ENCODE measurements at places on chromosomes 6 and 20.

- DNase-seq, result no peak
These were observed 88.4 kb downstream of the SULF2 start for GRCh38 chr20:47696856-47697255.

GRCh38 chr6:71082033-71082650 is 125.3 kb upstream of the B3GAT2 start:
- DNase-seq, result no peak

- DNase-seq, result no peak
These were observed 126.0 kb downstream of the MOXD1 start for GRCh38 chr6:132275066-132275970.

GRCh38 chr6:40956936-40957335 is 82.1 kb downstream of the UNC5CL start:
- DNase-seq, result no peak

DNA sequence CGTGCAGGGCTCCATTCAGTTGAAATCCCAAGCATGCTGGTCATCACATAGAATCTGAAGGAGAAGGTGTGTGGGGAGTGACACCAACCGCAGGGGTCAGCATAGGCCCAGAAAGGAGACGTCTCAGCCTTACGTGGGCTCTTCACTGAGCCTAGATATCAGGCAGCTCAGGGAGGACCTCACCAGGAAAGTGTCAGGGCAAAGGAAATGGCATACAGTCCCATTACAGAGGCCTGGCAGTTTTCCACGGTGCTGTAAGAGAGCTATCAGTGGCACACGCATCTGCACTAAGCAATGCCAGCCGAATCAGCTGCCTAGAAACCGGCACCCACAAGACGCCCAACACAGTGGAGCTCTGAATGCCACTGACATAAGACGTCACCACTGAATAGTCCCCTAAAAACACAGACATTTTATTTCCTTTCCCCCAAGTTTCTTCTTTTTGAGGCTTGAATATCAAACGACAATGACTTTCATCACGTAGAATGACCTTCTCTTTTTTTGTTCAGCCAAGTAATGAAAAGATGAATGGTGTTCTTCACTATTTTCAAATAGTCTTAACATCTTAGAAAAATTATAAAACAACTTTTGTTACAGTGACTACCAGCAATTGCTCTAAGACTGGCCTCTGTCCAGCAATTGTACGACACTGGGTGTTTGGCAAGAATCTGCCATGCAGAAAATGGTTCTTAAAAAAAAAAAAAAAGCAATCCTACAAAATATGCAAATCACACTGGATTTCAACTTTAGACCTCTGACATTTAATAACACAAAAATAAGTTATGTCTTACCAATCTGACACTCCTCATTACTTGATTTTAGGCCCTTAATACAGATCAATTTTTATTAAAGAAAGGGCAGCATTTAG is 88.9 kb upstream of the FOXQ1 start:
- no peak for DNase-seq

DNA sequence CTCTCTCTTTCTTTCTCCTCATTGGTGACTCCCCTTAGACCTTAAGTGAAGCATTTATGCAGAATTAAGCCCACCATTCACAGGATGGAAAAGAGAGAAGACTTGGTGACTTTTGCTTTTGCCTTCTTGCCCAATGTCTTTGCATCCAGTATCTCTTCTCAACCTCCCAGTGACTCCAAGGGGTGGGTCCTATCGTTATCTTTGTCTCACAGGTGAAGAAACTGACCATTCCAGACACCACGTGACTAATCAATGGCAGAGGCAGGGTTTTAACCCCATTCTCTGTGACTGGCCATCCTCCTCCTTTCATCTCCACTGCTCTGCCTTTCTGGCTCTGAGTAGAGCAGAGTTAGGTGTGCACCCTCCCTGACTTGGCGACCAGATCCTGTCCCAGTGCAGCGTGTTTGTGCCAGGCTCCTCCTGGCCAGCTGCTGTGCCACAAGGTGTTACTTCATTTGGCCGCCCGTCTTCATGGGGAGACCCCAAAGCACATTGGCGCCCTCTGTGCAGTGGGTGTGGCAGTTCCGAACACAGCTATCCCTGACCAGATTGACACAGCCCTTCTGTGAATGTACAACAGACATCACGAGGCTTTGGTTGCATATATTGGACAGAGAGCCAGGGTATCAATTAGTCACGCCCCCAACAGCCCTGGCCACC is 501.3 kb downstream of the CD83 start:
- DNase-seq, result no peak

GRCh38 chr20:43570496-43570895 is 11.7 kb downstream of the SGK2 start:
- DNase-seq, result no peak

DNA sequence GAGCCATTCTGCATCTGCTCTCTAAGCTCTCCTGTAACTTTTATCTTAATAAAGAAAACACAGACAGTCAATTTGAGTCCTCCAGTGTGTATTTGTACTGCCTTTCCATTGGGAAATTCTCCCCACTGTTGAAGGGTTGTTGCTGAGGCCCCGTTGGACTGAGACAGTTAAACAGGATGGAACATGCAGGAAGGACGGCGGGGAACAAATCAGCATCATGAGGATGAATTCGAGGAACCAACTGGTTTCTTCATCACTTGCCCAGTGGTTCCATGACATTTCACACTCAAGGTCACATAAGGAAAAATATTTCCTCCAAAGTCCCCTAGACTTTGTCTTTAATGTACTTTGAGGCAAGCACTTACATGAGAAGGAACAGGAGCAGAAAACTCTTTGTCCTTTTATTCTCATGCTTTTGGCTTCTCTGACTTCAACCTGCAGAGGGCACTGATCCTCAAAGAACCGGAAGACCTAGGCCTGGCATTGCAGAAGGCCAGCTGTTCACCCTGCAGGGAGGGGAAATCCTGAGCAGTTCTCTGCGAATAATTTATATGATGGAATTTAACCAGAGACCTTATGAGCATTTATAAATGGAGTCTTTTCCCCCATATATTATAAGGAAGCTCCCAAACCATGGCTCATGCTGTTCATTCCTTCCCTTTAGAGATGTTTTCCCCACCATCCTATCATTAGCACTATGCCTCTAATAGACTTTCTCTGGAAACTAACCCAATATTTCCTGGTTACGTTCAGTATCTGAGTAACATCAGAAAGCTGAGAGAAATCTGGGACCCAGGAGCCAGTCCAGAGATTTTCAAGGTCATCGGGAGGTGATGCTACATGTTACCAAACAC is 55.2 kb upstream of the ADGRF1 start:
- DNase-seq, result no peak

- no peak for DNase-seq
These were observed 14.3 kb upstream of the RBM39 start for GRCh38 chr20:35756404-35756803.

- no peak for DNase-seq
These were observed 76.6 kb upstream of the PTPRK start for GRCh38 chr6:128597004-128597403.

DNA sequence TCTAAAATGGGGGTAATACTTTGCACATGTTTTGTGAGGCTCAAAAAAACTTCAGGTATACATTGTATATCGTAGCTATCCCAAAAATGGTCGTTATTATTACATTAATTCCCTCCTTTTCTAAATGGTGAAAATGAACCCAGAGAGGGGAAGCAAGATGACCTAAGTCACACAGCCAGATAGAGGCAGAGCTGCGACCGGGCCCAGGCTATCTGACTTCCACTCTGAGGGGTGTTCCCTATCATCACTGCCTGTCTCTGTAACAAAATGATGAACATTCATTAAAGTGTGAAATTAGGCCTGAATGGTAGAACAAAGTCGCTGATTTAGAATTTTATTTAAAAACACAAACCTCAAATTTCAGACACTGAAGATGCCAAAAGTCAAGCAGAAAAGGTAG is 29.1 kb upstream of the RIMS4 start:
- no peak for DNase-seq

- no peak for DNase-seq
These were observed 70.4 kb upstream of the VGLL2 start for GRCh38 chr6:117194978-117195377.

DNA sequence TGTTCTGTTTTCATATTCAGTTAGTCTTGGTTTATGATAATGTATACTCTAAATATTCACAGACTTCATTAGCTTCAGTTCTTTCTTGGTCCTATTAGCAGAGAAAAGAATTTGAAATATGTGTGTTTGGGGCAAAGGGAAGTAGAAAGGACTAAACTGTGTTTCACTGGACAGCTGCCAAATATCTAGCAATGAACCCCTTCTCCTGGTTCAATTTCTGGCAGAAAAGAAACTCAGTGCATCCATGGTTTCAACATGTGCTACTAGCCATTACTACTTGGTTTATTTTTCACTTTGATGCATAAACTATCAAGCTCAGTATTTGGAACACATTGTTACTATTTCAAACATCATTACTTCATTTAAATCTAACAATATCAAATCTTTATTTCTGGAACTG is 43.6 kb downstream of the FBXL4 start:
- no peak for DNase-seq

GRCh38 chr6:108677894-108678293 is 117.2 kb downstream of the FOXO3 start:
- no peak for DNase-seq

GRCh38 chr20:19889011-19889953 is 127.9 kb upstream of the NAA20 start:
- DNase-seq, result no peak

DNA sequence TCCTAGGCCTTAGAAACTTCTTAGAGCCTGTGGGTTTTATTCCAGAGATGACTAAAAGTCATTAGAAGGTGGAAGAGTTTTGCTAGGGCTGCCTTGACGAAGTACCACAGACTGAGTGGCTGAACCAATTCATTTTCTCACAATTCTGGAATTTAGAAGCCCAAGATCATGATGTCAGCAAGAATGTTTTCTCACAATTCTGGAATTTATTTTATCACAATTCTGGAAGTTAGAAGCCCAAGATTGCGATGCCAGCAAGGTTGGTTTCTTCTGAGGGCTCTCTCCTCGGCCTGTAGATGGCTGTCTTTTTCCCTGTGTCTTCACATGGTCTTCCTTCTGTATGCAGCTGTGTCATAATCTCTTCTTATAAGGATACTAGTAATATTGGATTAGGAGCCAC is 672.9 kb upstream of the MARCKS start:
- no peak for DNase-seq

DNA sequence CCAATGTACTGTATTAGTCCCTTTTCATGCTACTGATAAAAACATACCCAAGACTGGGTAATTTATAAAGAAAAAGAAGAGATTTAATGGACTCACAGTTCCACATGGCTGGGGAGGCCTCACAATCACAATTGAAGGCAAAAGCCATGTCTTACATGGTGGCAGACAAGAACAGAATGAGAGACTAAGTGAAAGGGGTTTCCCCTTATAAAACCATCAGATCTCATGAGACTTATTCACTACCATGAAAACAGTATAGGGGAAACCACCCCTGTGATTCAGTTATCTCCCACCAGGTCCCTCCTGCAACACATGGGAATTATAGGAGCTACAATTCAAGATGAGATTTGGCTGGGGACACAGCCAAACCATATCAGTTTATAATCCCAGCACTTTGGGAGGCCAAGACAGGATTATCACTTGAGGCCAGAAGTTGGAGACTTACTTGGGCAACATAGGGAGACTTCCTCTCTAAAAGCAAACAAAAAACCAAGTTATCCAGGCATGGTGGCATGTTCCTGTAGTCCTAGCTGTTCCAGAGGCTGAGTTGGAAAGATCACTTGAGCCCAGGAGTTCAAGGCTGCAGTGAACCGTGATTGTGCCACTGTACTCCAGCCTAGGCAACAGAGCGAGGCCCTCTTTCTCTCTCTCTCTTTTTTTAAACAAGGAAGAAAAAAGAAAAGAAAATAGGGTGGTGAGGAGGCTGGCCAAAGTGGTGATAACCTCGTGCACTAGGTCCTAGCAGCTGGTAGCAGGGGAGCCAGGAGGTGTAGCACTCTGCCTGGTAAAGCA is 22.9 kb upstream of the DDR1 start:
- DNase-seq, result no peak

GRCh38 chr6:23245572-23245971 is 676.2 kb downstream of the HDGFL1 start:
- DNase-seq, result no peak

DNA sequence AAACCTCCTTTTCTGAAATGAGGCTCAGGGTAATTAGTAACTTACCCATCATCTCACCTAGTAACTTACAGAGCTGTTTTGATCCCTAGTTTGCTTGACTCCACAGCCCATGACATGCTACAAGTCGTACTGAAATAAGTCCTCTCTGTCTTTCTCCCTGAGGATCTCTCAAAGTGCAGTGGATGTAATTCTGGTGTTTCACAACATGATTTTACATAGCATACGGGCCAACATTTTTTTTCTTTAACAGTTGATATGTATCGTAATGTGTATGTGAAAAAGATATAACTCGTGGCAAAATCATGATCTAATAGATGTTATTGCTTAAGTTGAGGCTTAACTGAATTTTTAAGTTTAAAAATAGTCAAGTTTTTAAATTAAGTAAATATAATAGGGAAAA is 45.0 kb downstream of the TSHZ2 start:
- no peak for DNase-seq

GRCh38 chr6:166561771-166562359 is 24.6 kb downstream of the RAMACL start:
- DNase-seq, result no peak
